NCI-H1930 (cell line): ENCODE measurements at places on chromosomes 2 and 18.
A peak's percentile ranks its signal among the peaks of the same experiment; 100 is the strongest.

DNA sequence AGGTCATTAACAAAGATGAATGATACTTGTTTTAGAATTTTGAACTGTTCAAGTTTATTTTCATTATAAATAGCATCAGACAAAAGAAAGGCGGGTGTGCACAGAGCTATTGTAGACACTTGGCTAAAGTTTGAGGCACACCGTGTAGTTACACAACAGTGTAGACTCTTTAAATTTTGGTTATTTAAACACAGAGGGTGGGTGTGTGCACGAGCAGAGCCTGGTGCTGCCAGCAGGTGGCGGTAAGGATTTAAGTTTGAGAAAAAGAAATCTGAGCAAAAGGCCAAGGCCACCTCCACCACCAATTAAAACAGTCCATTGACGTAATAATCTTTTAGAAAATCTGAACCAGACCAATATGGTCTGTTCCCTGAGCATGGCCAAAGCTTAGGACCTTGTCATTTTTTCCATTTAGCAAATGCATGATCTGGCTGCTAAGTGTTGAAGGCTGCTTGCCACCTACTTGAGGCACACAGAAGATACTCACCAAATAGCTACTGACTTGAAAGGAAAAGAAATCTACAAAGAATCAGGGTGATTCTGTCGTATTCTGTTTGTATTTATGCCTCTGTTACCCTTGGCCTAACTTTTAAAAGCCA is 14.3 kb downstream of the COPS7B start:
- DNase-seq: no peak

DNA sequence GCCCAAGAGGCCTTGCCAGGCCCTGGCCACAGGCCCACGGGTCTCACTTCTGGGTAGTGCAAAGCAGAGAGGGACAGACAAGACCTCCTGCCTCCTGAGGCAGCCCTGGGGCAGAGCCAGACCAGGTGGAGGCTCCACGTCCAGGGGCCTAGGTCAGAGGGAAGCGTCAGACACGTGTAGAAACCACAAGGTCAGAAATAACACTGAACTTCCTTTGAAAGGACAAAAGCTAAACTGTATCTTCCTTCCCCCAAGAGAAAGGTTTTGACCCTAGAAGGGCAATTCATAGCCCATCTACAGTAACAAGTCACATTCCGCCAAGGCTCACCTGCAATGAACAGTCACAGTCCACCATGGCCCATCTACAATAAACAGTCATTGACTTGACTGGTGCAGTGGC is 17.9 kb downstream of the SDC1 start:
- no peak for DNase-seq

DNA sequence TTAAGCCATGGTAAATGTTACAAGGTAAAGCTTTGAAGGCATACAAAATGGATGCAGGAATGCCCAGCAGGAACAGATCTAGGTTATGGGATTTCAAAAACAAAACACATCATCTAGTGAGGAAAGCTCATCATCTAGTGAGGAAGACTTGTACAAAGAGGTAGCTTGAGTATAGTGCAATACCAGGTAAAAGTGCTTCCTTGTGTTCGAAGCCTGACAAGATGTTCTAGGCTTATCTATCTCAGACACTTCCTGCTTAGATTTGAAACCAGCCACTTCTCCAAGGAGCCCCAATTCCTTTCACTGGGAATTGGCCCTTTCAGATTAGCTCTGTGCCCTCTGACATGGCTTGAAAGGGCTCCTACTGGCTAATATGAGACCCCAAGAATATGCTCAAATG is 45.6 kb downstream of the RNU4ATAC start:
- DNase-seq: no peak

DNA sequence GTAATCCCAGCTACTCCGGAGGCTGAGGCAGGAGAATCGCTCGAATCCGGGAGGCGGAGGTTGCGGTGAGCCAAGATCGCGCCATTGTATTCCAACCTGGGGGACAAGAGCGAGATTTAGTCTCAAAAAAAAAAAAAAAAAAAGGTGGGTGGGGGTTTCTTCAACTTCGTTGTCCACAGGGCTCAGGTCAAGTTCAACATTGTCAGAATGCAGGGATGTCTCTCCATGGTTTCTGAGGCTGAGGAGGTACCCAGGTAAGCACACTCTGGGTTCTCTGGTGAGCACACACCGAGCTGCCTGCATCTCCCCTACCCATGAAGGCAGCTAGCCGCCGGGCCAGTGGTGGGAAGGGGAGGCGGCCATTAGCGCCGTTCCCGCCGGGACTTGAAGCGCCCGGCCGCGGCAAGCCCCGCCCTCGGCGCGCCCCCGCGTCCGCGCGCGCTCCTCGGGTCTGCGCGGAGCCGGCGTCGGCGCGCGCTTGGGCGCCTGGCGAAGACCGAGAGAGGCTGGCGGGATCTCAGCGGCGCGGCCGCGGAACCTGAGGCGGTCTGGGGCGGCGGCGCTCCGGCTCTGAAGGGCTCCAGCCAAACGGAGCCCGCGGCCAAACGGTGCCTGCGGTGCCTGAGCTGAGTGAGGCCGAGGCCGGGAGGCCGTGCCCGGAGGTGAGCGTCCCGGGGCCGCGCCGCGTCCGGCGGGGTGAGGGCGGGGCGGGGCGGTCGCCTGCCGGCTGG is at the start of gene UBXN2A:
TSS of gene UBXN2A (plus strand) at position 477 of the 731 bp plus-strand sequence. CDS start 17,852 bp downstream, outside the sequence.
- DNase-seq: peak; percentile 88

DNA sequence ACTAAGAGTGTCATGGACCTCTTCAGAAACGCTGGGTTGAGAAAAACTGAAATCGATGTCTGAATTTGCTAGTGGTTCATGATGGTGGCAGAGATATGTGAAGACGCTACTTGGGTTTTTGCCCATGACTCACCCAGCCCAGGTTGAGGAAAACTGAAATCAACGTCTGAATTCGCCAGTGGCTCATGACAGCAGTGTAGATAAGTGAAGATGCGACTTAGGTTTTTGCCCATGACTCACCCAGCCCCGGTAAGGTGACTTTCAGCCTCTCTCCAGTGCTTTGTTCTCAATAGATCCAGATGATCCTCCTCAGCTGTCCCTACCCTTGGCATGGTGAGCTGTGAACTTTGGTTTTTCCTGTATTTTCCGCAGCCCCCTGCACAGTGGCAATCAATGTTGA is 105.3 kb upstream of the SIX3 start:
- DNase-seq: no peak

DNA sequence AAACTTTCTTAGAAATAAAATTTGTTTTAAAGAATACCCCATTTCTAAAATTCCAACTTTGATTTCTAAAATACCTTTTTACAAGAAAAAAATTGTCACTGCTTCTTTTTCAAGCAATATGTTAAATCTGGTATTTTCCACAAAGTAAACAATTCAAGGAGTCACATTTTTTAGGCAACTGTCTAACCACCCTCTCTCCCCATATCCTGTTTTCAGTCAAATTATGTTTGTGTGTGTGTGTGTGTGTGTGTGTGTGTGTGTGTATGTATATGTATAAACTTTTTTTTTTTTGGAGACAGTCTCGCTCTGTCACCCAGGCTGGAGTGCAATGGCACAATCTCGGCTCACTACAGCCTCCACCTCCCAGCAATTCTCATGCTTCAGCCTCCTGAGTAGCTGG is 59.3 kb downstream of the ADNP2 start:
- DNase-seq: no peak
